Stimulated activated CD8-positive, alpha-beta memory T cell treated with anti-CD3 and anti-CD28 coated beads, Interleukin-15, amount 100 ng/mL, for 1 hour (primary cell): ENCODE measurements at places on chromosomes 6 and 20.

- DNase-seq = no peak
Measured at GRCh38 chr6:25927756-25928216, 2.7 kb downstream of the SLC17A2 start.

- DNase-seq = no peak
Measured at GRCh38 chr6:31055441-31055840, 45.2 kb downstream of the MUC22 start.

- DNase-seq = no peak
Measured at GRCh38 chr6:106076139-106076538, 10.0 kb upstream of the PRDM1 start.

DNA sequence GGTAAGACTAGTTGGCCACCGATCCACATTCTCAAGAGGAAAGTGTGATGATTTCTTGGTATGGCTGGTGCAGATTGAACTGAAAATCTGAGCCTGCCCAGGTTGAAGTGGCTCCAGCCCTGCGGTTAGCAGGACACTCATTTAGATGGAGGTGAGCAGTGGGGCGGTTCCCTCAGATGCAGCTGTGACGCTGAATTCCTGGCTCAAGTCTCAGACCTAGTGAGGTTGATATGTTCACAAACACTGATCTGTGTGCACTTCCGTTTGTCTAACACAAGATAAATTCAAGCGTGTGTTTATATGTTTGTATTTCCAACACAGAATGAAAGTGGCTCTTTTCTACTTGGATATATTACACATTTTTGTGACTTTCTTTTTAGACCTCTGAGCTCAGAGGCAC is 83.4 kb upstream of the FRMD1 start:
- no peak for DNase-seq
